ENCODE measurements at places on chromosomes 6 and 20.

DNA sequence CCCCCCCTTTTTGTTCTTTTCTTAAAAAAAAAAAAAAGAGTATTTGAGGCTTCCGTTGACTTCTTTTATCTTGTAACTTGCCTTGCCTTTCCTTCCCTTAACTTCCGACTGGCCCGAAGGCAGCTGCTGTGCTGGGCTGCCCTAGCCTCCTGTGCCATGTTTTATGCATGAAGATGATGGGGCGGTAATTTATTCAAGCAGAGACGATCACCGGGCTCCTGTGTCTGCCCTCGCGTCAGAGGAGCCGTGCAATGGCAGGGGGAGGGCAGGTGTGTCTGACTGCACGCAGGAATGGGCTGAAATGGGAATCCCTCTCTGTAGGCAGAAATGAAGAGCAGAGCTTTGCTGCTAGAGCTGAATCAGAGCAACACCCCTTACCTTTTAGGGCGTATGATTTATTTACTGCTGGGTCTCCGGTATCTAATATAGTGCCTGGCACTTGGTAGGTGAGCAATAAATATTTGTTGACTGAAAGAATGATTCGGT, 106.3 kb upstream of the RIPOR2 start:
- DNase-seq: no peak

DNA sequence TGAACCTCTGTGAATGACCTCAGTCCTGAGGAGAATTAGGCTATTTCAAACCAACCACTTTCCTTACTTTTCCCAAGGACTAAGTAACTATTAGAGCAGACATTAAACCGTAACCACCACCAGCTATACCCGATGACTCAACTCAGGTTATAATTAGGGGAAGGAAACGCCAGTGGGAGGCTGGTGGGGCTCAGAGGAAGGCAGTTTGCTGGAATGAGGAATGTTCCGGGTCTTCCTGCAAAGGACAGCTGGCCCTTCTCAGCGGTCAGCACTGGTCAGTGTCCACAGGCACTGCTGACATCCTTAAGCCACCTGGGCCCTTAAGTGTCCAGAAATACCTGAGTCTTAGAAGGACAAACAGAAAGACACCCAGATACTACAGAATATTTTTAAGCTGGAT, 515.2 kb downstream of the MAFB start:
- no peak for DNase-seq

- no peak for DNase-seq
Measured at GRCh38 chr6:109182578-109182977, 87.3 kb downstream of the CEP57L1 start.

DNA sequence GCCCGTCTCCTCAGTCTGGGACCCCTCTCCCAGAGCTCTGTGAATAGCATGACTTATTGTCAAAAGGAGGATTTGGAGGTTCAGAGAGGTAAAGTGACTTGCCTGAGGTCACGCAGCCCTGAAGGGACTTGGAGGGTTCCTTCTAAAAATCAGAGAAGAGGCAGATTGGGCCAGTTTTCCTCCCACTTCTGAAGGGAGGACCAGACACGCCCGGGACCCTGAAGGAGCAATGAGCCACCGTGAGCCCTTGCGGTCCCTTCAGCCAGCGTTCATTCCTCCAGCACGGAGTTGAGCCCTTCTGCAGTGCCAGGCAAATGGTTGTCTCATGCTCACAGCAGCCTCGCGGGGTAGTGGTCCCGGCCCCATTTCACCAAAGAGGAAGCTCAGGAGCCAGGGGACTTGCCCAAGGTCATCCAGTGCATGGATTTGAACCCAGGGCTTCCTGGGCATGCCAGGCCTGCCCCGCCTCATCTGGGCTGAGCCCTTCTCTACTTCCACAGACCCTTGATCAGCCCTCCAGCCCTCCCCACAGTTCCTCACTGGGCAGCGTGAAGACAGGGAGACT, 7.4 kb downstream of the SRC start:
- no peak for DNase-seq

GRCh38 chr6:116404696-116405095, 33.9 kb downstream of the DSE start:
- DNase-seq: no peak

- no peak for DNase-seq
Measured at GRCh38 chr20:4225745-4226144, 210.4 kb upstream of the RNF24 start.

- DNase-seq: no peak
Measured at GRCh38 chr20:46720019-46720418, 10.6 kb downstream of the SLC2A10 start.

- no peak for DNase-seq
Measured at GRCh38 chr20:5039255-5039657, 37.9 kb upstream of the SLC23A2 start.

DNA sequence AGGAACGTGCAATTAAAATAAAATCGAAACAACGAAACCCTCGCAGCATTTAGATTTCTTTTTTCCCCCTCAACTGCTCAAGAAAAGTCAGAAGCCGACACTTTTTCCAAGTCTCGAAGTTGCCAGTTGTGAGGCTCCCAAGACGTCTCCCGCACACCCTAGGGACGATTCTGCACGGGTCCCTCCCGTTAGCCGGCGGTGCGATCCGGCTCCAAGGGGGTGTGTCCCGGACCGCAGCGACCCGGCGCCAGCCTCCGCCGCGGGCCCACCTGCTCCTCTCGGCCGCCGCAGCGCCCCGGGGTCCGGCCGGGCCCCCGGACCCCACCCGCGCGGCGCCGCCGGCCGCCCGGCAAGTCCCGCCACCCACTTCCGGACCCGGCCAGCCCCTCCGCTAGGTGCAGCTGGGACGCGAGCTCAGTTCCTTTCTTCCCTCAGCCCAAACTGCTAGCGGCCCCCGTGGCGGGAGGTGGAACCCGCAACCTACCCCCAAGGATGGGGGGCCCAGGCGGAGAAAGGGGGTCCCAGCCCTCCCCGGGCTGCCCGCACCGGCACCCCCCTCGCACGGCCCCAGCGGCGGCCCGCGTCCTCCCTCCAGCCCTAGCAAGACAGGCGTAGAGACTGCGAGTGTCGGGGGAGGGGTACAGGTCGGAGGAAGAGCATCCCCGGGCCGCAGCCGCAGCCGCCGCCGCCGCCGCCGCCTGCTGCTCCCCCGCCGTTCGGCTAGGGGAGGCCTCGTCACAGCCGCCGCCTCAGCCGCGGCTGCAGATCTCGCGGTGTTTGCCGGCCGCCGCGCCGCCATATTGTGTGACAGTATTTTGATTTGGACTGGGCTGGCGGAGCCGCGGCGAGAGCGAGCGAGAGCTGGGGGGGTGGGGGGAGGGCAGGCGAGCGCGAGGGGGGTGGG, 520 bp upstream of the TAB2 start:
- peak; percentile 85 for DNase-seq

DNA sequence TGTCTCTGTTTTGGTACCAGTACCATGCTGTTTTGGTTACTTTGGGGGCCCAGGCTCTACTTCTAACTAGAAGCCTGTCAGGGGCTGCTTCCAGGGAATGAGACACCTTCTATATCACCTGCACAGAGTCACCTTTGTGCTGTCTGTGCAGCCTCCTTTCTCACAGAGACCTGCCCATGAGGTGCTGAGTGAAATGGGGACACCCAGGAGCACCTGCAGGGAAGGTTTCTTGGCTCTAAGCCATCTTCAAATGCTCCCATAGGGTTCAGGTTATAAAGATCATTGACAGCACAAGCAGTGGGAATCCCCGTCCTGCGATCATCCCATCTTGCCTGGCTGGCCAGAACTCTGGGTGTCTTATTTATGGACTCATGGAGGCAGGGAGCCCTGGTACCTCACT, 19.1 kb downstream of the GABRR2 start:
- no peak for DNase-seq

- no peak for DNase-seq
Measured at GRCh38 chr20:18532626-18533025, 24.9 kb downstream of the SEC23B start.

DNA sequence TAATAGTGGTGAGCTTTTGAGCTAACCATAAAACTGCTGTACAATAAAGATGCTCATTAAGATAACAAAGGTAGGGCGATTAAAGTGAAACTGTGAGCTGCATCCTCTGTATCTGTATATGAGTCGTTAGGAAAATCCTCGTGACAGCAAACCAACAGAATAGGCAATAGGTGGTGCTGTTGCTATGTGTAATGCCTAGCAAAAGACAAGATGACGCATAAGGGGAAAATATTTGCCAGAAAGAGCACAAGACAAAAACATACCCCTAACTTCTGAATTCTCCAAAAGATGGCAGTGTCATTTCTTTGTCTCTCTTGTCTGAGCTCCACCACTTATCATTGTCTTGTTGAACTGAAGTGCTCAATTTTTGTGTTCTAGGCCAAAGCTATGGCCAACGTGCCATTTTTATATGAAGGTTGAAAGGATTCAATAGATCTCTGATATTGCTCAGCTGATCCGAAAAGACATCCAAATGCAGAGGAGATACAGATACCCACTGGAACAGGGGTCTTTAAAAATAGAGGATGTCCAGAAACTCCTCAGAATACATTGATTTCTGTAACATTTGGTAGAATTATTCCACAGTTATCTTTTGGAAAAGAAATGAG, 56.3 kb upstream of the ANKEF1 start:
- DNase-seq: peak; percentile 75

- no peak for DNase-seq
Measured at GRCh38 chr6:46505693-46506512, 14.7 kb upstream of the RCAN2 start.

- peak; percentile 5 for DNase-seq
Measured at GRCh38 chr6:159899994-159900745, 9.4 kb downstream of the MAS1 start.

GRCh38 chr6:17525637-17526036, 74.5 kb upstream of the FAM8A1 start:
- DNase-seq: no peak

DNA sequence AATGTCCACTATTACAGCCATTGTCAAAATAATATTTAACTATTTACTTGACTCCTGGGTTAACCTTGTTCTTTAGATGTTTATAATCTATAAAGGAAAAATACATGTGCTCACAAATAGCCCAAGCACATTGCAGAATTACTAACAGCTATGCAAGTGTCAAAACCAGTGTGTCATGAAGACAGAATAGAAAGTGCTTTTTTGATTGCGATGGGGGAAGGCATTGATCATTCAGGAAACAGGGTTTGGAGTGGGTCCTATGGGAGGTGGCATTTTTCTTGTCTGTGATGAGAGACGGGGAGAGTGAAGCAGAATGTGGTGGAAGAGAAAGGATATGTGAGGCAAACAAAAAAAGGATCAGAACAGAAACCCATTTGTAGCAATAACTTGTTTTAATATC, 1.0 kb upstream of the AGPAT4 start:
- DNase-seq: no peak

DNA sequence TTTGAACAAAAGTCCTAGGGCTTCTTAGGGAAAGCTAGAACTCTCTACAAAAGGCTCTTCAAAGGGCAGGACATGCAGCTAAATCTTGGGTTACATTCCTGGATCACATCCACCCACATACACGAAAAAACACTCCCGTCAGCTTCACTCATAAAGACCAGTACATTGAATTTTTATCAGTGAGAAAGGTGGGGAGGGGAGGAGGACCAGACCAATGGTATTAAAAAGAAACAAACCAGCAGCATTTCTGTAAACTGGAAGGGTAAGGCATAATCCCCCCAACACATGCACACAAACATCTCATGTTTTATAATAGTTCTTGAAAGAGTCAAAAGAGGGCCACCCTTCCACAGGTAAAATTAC, 31.6 kb downstream of the MYLK4 start:
- DNase-seq: no peak

DNA sequence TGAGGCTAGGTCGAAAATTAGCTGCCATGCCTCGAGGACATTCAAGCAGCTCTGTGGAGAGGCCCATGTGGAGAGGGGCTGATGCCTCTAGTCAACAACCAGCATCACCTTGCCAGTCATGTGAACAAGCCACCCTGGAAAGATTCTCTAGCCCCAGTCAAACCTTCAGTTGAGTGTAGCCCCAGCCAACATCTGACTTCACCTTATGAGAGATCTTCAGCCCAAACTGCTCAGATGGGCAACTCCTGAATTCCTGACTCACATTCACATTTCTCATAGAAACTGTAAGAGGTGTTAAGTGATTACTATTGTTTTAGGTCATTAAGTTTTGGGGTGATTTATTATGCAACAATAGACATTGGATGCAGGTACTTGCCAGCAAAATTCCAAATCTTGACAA, 44.9 kb downstream of the GJA10 start:
- no peak for DNase-seq

GRCh38 chr20:8909596-8909995, 159.3 kb upstream of the PLCB4 start:
- DNase-seq: no peak

GRCh38 chr6:158081657-158081935, 86.5 kb downstream of the SERAC1 start:
- DNase-seq: no peak

GRCh38 chr6:15326067-15326614, 80.3 kb downstream of the JARID2 start:
- no peak for DNase-seq

- peak; percentile 91 for DNase-seq
Measured at GRCh38 chr6:157221049-157221816, 102.1 kb downstream of the TMEM242 start.

GRCh38 chr20:45935416-45936046, 1.0 kb downstream of the PCIF1 start:
- DNase-seq: no peak

DNA sequence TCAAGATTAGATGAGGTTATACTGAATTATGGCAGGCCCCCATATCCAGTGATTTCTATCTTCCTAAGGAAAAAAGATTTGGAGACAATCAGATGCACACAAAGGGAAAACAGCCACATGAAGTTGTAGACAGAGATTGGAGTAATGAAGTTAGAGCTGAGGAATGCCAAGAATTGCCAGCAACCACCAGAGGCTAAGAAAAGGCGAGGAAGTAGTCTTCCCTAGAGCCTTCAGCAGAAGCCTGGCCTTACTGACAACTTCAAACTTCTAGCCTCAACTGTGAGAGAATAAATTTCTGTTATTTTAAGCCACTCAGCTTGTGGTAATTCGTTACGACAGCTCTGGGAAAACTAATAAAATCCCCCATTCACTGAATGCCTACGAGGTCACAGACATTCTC, 473.9 kb downstream of the COL12A1 start:
- no peak for DNase-seq

GRCh38 chr6:144219056-144219685, 66.0 kb upstream of the UTRN start:
- DNase-seq: peak; percentile 44

Data from HT-29 (cell line).